ENCODE measurements at places on chromosomes 4 and X.
A peak's percentile ranks its signal among the peaks of the same experiment; 100 is the strongest.

DNA sequence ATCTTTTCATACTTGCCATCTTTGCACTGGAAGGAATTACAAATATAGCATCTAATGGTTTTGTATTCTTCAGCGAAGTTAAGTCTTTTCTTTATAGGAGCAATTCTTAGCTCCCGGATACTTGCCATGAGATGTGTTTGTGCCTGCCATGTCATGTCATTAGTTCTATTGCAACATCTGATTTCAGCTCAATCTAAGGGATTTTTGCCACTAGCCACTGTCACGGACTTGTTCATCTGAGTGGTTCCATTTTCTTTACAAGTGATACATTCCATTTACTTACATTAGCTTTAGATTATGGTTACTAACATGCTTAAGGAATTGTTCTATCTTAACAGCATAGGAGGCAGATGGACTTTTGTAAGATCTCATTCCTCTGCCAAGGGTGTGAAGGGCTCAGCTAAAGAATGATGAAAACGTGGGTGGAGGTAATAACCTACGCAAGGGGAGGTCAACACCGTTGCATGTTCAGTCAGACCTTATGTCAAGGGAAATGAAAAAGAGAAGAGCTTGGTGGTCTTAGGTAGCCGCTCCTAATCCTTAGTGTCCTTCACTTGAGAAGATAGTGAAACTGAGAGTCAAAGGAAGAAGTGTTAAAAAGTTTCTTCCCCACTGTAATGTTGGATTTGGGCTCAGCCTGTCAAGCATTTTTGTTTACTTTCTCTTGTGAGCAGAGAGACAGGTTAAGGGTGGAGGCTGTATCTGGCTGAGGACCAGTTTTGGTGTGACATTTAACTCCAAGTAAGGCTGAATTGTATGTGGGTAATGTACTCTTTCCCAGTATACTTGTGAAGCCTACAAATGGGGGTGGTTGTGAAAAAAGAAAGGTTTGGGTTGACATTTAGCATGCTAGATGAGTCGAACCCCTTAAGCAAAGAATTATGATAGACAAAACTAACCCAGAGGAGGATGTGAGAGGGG is 3.6 kb upstream of the KLHL2 start:
- no peak for DNase-seq

GRCh38 chr4:168503652-168504362 is 7.0 kb downstream of the PALLD start:
- no peak for DNase-seq

DNA sequence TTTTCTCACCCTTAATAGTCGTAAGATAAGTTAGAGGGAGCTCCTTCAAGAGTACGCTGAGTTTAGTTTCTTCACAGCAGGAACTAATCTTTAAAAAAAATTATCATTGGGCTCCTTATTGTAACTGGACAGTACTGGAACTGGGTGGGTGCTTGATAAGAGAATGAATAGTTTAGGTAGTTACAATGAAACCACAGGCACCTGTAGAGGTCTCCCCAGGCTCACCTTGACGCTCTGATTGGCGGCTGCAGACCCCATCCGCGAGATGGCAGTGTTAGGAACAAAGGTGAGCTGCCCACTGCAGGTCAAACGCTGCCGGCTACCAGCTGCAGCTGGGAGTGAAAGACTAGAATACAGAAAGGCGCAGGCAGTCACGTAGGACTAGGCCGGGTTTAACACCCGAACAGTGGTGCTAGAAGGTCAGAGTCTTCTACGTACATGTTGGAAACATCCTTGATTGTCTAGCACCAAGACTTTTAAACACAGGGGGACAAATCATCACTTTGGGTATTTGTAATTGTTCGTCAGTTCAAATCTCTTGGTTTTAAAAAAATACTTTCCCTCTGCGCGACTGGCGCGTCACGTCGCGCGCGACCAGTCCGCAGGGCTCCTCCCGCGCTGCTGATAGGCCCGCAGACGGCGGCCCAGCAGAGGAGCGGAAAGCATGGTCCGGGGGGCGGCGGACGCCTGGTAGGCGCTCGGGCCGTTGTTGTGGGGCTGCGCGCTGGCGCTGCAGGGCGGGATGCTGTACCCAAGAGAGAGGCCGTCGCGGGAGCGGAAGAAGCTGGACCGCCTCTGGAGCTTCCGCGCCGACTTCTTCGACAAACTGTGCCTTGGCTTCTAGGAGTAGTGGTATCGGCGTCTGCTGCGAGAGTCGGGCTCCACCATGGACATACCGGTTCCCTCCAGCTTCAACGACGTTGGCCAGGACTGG is 45.6 kb downstream of the SMARCA5 start:
- DNase-seq = peak; percentile 16

GRCh38 chr4:176792326-176793059 is at the start of gene VEGFC:
Gene VEGFC, minus strand, starts transcription at chr4:176792922. Its CDS starts 611 bp downstream, at chr4:176792311.
- no peak for DNase-seq

DNA sequence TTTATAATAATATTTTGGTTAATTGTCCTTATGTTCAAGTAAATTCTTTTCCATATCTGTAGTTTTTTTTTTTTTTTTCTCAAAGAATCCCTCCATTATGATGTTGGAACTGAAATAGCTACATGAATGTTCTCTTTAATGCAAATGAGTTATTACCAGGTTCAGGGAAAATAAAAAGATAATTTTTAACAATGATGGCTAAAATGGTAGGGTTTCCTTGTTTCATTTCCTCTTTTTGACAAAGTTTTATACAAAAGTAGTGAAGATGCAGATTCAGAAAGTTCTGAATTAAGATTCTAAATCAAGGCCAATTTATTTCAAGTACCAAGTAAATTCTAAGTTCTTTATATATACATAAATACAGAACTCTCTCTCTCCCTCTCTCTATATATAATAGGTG is 779.0 kb upstream of the INTU start:
- no peak for DNase-seq

GRCh38 chr4:78625073-78625472 is 73.5 kb downstream of the ANXA3 start:
- no peak for DNase-seq

DNA sequence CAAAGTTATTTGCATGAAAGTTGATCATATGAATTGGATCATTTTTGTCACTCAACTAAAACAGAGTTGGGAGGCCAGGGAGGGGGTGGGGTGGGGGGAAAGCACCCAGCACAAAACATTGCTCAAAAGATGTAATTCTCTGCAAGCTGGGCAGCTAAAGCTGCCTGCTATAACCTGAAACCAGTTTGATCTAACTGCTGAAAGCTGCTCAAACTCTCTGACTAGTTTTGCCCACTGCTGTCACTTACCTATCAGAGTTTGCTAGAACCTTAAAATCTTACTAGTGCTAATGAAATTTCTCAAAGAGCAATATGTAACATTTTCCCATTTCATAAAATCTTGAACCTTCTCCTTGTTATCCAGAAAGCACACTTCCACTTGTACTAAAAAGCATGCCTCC is 10.4 kb downstream of the CXCL8 start:
- no peak for DNase-seq

- DNase-seq = no peak
Measured at GRCh38 chrX:70508296-70508911, 63.8 kb downstream of the DLG3 start.

GRCh38 chr4:153513596-153513995 is 47.4 kb downstream of the TMEM131L start:
- no peak for DNase-seq

GRCh38 chrX:72467135-72467534 is 105.5 kb downstream of the HDAC8 start:
- DNase-seq = no peak

DNA sequence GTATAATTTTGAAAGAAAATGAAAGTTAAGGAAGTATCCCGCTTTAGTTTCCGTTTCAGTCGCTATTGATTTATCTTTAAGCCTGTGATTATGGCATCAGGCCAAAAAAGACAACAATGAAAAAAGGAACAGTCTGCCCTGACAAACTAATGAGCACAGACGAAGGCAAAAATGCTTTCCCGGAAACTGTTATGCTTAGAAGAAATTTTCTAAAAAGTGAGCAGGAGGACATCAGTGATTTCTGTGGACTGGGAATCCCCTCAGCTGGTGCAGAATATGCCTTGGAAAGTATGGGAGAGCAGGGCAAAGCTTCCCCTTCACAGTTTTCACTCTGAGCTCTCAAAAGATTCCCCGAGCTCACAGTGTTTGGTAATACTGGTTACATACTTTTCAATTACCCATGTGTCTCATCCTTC is 5.1 kb upstream of the CXCL10 start:
- DNase-seq = no peak

DNA sequence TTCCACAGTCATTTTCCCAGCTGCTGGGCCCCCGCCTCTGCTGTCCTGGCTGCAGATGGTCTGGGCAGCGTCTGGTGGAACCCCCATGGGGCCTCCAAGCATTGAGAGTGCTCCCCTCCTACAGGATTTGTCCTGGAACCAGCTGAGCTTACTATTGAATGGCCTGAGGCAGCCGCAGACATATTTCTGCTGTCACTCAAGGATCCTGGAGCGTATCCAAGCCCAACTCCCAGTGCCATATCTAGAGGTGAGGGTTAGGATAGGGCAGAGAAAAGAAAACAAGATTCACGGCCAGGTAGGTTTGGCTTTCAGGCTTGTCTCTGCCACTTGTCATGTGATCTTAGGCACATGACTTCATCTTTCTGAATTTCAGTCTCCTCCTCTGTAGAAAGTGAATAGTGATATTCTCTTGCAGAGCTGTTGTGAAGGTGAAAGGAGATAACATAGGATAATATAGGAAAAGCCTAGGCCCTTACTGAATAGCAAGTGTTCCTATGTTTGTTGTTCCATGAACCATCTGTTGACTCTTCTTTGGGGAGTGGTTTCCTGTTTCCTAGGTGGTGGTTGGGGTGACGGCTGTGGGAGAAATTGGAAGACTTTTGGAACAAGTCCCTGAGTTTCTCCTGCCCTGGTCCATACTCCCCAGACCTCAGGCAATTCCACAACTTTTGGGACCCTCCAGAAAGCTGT is 52.3 kb downstream of the SEPSECS start:
- no peak for DNase-seq

DNA sequence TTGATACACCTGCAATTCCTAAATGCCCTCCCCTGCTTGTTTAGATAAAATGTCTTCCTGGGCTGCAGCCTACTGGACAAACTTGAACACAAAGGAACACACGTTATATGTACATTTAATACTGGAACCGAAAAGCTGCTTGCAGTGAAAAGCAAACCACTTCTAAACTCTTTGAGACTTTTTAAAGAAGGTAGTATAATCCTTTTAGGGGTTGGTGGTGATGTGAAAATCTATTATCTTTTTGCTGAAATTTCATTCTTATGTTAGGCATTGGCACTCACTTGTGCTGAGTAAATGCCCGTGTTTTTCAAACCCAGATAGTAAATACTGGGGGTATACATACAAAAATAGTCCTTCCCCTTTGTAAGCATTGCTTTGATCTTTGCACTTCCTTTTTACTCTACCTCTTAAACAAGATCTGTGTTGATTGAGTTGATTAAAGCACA is 2.2 kb downstream of the NFKB1 start:
- DNase-seq = no peak

DNA sequence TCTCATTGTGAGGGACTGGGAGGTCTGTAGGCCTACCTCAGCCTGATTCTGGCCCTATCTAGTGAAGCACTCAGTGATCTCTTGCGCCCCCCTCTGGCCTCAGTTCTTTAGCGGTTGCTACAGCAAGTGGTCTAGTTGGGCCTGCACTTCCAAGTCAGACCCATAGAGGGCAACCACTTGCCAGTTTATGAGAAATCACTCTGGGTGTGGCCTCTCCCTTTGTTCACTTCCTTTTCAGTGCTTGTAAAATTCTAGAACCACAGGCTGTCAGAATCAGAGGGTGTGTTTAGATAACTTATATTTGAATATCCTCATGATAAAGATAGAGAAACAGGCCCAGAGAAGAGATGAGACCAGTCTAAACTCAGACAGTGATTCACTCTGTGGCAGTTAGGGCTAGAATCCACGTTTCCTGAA is 60.9 kb upstream of the LAS1L start:
- DNase-seq = peak; percentile 66

DNA sequence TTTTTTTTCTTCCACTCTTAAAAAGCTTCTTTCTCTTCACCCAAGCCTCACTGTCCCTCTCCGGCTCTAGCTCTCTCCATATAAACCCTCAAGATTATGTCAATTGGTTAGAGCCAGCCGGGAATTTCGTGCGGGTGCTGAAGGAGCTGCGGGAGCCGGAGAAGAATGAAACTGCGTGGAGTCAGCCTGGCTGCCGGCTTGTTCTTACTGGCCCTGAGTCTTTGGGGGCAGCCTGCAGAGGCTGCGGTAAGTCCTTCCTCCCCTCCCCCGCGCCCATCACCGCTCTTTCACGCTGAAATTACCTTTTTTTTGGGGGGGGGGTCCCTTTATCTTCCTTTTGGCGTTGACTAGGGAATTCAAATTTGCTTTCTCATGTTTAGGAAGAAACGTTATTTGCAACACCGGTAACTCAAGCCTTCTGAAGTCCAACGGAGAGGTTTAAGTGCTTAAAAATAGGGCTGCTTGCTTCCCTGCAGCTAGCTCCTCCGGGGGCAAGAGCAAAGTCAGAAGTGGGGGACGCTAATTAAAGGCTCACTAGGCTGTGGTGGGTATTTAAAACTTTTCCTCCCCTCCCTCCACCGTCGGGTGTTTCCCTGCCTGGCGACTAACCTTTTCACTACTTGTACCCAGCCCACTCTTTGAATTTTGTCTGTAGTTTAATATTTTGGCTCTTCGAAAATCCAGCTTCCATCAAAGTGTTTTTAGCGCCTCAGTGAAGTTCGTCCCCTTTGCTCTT is 491 bp downstream of the COL4A5 start:
- no peak for DNase-seq

DNA sequence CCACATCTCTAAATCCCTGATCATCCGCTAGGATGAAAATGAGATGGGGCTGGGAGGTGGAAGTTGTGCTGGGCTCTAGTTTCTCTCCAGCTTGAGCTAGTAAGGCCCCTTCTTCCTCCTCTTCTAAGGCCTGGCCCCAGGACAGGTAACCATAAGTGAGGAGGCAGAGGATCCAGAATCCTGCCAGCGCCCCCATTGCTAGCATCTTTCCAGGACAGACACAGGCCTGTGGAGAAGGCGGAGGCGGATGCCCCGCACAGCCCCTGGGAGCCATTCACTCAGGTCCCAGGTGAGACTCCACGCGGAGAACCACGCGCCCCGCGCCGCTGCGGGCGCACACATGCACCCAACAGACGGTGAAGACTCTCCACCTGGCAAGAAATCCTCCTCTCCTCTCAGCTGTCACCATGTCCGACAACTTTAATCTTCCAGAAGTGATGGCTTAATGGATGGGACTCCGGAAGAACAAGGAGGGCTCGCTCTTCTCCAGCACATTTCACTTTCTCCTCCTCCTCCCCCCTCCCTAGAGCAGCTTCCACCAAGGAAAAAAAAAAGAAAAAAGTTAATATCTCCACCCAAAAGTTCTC is 793 bp downstream of the ARSJ start:
- no peak for DNase-seq

- DNase-seq = no peak
Measured at GRCh38 chr4:62275470-62275869, 1075.3 kb downstream of the ADGRL3 start.

- DNase-seq = no peak
Measured at GRCh38 chr4:11614426-11614825, 185.7 kb upstream of the HS3ST1 start.

DNA sequence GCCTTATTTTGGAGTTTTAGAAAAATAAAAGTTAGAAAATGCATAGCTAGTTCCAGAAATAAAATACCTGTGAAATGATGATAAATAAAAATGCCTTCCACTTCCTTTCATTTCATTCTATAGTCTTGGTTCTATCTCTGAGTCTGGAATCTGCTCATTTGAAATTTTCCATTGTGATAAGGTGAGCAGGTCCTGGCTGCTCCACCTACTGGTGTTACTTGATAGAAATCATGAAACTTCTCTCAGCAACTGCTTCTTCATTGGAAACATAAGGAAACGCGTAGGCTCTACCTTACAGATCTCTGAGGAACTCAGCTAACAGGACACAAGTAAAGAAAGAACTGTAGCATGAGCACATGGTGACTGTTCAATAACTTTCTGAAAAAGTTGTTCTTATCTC is 141.8 kb downstream of the DCHS2 start:
- no peak for DNase-seq
